ENCODE measurements at places on chromosomes 7 and 10. TPM values are rescaled to one million over a fixed set of nuclear protein-coding genes. Genes with fewer than 3 reads are reported as not detected.

- no peak for DNase-seq
These were observed 270.7 kb downstream of the PCDH15 start for GRCh38 chr10:54530299-54530698.

ASIC3 gene
- 2.2 TPM for total RNA-seq

GRCh38 chr7:1810521-1810920, 140.4 kb downstream of the ELFN1 start:
- peak; percentile 52 for DNase-seq

FAM25C gene
- total RNA-seq = not detected

- no peak for DNase-seq
These were observed 171.1 kb downstream of the ADRA2A start for GRCh38 chr10:111247781-111248389.

DNA sequence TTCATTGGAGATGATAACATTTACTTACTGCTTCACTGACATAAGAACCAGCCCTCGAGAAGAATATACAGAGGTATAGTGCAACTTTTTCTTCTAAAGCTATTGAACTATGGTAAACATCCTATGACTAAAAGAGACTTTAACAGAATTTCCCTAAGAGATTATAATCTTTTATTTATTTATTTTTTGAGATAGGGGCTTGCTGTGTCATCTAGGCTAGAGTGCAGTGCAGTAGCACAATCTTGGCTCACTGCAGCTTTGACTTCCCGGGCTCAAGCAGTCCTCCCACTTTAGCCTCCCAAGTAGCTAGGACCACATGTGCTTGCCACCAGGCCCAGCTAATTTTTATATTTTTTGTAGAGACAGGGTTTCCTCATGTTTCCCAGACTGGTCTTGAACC, 258.5 kb upstream of the FERD3L start:
- DNase-seq = no peak

DNA sequence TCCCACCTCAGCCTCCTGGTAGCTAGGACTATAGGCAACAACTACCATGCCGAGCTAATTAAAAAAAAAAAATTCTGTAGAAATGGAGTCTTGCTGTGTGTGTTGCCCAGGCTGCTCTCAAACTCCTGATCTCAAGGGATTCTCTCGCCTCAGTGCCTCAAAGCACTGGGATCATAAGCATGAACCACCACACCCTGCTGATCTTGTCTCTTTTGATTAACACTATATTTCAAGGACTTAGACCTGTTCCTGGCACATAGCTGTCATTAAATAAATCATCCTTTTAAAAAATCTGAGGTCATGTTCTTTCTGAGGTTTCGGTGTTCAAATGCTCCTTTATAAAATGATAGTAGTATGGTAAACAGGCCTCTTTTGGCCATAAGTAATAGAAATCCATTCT, 4.8 kb downstream of the PALS2 start:
- no peak for DNase-seq

WASHC2C gene
- 45.6 TPM for total RNA-seq

GRCh38 chr7:22594020-22594419, 94.0 kb upstream of the STEAP1B start:
- no peak for DNase-seq

GRCh38 chr10:129764011-129764900, 199.8 kb downstream of the EBF3 start:
- peak; percentile 68 for DNase-seq

EIF5AL1 gene
- 0.17 TPM for total RNA-seq

GRCh38 chr10:114523876-114524275, 119.6 kb upstream of the AFAP1L2 start:
- no peak for DNase-seq

ENTPD7 gene
- total RNA-seq = 32.3 TPM

DNA sequence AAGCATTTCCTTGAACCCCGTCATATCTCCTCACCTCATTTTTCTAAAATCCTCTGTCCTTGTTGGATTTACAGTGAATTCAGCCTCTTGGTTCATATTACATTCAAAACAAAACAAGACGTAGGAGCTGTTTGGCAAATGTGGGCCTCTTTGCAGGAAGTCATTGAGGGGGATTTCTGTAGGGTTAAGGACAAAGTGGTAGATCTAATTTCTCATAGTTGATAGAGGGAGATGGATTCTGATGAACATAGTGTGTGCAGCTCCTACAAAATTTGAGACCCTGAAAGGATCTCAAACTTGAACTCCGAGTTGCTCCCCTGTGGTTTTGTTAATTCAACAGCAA, 682 bp downstream of the TBXAS1 start:
- no peak for DNase-seq

- DNase-seq = no peak
These were observed 232.6 kb upstream of the AUTS2 start for GRCh38 chr7:69365651-69366192.

- no peak for DNase-seq
These were observed 303.9 kb downstream of the TNS3 start for GRCh38 chr7:47278043-47278442.

DNA sequence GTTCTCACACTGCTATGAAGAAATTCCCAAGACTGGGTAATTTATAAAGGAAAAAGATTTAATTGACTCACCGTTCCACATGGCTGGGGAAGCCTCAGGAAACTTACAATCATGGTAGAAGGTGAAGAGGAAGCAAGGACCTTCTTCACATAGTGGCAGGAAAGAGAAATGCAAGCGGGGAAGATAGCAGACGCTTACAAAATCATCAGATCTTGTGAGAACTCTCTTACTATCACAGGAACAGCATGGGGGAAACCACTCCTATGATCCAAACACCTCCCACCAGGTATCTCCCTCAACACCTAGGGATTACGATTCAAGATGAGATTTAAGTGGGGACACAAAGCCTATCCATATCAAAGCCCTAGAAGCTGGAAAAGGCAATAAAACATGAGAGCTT, 130.8 kb downstream of the MDFIC start:
- DNase-seq = no peak

LIPF gene
- total RNA-seq = not detected

DNA sequence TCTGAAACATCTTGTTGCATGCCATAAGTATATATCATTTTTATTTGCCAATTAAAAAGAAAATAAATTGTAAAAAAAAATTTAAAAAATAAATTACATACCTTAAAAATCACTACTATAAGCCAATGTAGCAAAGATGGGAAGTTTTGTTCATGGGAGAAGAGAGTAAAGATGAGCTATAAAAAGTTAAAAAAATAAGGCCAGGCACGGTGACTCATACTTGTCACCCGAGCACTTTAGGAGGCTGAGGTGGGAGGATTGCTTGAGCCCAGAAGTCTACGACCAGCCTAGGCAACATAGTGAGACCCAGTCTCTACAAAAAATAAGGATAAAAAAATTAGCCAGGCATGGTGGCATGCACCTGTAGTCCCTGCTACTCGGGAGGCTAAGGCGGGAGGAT, 8.4 kb upstream of the STK32C start:
- DNase-seq = no peak

DNA sequence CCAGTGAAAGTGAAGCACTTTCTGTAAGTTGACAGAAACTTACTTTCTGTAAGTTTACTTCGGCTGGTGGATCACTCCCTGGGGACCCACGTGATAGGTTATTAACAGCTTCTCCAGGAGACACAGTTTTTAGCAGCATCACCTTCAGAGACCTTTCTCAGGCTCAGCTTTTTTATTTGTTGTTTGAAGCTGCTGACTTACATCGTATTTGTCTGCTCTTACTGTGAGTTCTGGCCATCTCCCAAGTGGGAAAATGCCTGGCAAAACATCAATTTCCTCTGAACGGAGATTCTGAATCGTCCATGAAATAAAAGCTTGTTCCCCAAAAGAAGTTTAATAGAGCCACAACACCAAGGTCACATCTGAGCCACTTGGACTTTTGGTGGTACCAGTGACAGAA, 178.7 kb upstream of the PODXL start:
- DNase-seq = no peak

FXYD4 gene
- not detected for total RNA-seq

Data from chondrocyte (in vitro differentiated cells).